ENCODE measurements at places on chromosomes 1 and 21.

DNA sequence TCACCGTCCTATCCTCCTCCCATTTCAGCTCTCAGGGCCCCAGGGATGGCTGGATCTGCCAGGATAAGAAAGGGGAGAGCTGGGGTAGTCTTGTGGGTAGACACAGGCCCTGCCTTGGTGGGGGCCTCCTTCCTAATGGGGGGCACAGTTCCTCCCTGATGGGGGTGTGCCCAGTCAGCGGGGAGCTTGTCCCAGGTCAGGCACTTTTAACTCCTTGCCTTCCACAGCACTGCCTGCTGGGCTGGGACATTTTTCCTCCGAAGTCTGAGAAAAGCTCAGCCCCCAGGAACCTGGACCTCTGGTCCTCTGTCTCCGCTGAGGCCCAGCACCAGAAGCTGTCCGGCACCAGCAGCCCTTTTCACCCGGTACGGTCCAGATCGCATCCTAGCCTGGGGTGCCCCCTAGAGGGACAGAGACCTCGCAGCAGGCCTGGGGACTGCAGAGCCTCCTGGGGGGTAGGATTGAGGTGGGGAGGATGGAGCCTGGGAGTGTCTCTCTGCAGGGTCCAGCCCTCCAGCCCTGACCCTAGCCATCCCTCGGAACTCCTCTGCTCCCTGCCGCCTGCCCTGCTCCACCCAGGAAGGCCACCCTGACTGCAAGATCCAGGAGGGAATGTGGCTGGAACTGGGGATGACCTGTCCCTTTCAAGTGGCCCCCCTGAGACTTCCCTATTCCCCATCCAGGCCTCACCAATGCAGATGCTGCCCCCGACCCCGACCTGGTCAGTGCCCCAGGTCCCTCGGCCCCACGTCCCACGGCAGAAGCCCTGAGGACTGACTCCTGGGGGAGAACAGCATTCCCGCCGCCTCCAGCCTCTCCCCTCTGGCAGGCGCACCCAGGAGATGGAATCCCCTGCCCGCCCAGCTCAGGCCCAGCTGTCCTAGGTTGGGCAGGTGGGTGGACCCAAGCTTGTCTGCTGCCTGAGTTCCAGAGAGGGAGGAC is 12.0 kb downstream of the MIIP start:
- no peak for DNase-seq

DNA sequence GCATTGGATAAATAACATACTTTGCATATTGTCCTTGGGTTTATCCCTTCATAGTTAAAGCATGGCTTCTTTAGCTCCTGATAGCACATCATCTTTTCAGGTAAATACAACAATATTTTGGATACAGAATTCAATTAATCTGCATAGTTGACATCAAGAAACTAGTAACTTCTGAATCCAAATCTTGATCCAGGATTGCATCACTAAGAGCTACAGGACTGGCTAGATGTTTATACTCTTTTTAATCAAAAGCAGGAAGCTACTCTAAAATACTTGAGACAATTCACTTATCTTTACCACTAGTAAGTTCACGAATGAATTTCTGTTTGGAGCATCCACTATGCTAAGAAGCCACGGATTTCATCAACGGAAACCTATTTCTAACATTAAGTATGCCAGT is 54.2 kb upstream of the SLC44A3 start:
- no peak for DNase-seq

- no peak for DNase-seq
These were observed 208.7 kb downstream of the PTPRU start for GRCh38 chr1:29444782-29445729.

GRCh38 chr1:165898837-165899236 is 71.4 kb downstream of the UCK2 start:
- DNase-seq = no peak

DNA sequence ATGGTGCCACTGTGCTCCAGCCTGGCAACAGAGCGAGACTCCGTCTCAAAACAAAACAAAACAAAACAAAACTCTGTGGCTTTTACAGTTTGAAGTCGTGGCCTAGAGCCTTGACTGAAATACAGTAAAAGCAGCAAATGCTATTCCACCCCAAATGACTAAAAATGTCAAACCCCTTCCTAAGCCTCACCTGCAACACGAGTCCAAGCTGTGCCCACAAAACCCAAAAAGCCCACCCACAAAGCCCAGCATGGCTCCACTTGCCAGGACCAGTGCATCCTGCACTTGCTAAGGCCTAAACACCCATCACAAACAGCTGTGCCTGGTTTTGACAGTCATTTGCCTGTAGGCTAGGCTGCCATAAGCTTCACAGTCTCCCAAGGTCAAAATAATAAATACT is 21.3 kb downstream of the VAV3 start:
- no peak for DNase-seq

- DNase-seq = no peak
These were observed 6.8 kb downstream of the SLC5A9 start for GRCh38 chr1:48229317-48229716.

- DNase-seq = no peak
These were observed 134.2 kb downstream of the GDAP2 start for GRCh38 chr1:117795190-117795589.

GRCh38 chr1:4265836-4266235 is 365.8 kb upstream of the C1orf174 start:
- DNase-seq = no peak

GRCh38 chr1:27448982-27449381 is 41.0 kb downstream of the WASF2 start:
- no peak for DNase-seq

- DNase-seq = no peak
These were observed 176.5 kb downstream of the PBX1 start for GRCh38 chr1:164735315-164736052.

DNA sequence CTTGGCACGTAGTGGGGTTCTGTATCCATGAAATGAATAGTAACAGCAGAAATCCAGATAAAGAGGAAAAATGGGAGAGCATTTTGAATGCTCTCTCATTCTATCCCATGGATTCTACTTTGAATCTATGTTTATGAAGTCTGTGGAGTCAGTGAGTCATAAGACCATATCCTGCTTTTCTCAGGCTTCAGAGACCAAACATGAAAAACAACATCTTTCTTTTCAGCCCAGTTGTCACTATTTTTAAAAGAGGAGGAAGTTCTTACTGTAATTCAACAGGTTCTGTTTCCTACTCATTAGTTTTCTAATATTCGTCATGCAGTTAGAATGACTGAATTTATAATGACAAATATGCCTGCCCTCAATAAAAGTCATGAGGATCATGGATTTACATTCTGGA is 39.4 kb upstream of the CD55 start:
- DNase-seq = no peak

DNA sequence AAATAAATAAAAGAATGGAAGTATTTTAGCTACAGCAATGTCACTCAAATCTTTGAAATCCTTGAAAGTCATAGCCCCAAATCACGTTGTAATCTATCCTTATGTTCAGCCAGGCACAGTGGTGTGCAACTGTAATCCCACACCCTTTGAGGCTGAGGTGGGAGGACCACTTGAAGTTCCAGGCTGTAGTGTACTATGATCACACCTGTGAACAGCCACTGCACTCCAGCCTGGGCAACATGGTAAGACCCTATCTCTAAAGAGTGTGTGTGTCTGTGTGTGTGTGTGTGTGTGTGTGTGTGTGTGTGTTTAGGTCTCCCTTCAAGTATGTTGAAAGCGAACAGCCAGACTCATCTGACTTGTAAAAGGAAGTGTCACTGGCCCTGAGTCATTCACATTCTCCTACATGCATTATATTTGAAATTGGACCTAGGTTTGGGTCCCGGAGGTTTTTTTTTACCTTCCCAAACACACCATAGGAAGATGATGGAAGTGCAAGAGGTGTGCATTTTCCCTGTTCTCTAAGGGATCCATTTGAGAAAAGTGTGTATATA is 50.1 kb downstream of the ZNF281 start:
- DNase-seq = no peak

GRCh38 chr1:200912737-200913407 is 18.2 kb downstream of the INAVA start:
- no peak for DNase-seq

- DNase-seq = no peak
These were observed 4.0 kb upstream of the LAMC1 start for GRCh38 chr1:183019139-183019740.

Data from activated naive CD4-positive, alpha-beta T cell (primary cell).